ENCODE measurements at places on chromosomes 11 and 22. TPM values are rescaled to one million over a fixed set of nuclear protein-coding genes. Genes with fewer than 3 reads are reported as not detected.

PKP3 gene
- total RNA-seq = 3.1 TPM

TMEM191C gene
- total RNA-seq = 54.4 TPM

PNPLA3 gene
- 0.93 TPM for total RNA-seq

CDC42EP2 gene
- total RNA-seq = 4.4 TPM

APOL5 gene
- total RNA-seq = not detected

HPX gene
- 2.7 TPM for total RNA-seq

SAA2 gene
- 2.4 TPM for total RNA-seq

TRPC6 gene
- total RNA-seq = 3.7 TPM

NLRP14 gene
- total RNA-seq = 2.4 TPM

CEP126 gene
- 11.2 TPM for total RNA-seq

ART1 gene
- 0.79 TPM for total RNA-seq

IGF2 gene
- total RNA-seq = 104 TPM

IRAG1 gene
- total RNA-seq = 23.1 TPM

TRPM5 gene
- 1.1 TPM for total RNA-seq

ABTB2 gene
- 5.8 TPM for total RNA-seq

NAT10 gene
- 50.5 TPM for total RNA-seq

NCF4 gene
- 6.8 TPM for total RNA-seq

ASRGL1 gene
- 101 TPM for total RNA-seq

HTR3A gene
- total RNA-seq = 0.81 TPM

OR52H1 gene
- 1.4 TPM for total RNA-seq

AQP11 gene
- total RNA-seq = 16.0 TPM

MYO7A gene
- 239 TPM for total RNA-seq

SLC17A6 gene
- not detected for total RNA-seq

RIMBP3B gene
- 16.9 TPM for total RNA-seq

STIP1 gene
- 247 TPM for total RNA-seq

GAL3ST1 gene
- 11.3 TPM for total RNA-seq

C11orf21 gene
- total RNA-seq = 0.12 TPM

USP2 gene
- 100 TPM for total RNA-seq

ARHGAP8 gene
- 15.0 TPM for total RNA-seq

PGA5 gene
- 0.43 TPM for total RNA-seq

SH3BP1 gene
- 15.7 TPM for total RNA-seq

GP1BB gene
- 65.1 TPM for total RNA-seq

UCP3 gene
- 9.7 TPM for total RNA-seq

FREY1 gene
- 19.2 TPM for total RNA-seq

TRIM64C gene
- total RNA-seq = not detected
